Esophagus squamous epithelium (tissue), 5 donors: ENCODE measurements at places on chromosomes 11 and 22.

DNA sequence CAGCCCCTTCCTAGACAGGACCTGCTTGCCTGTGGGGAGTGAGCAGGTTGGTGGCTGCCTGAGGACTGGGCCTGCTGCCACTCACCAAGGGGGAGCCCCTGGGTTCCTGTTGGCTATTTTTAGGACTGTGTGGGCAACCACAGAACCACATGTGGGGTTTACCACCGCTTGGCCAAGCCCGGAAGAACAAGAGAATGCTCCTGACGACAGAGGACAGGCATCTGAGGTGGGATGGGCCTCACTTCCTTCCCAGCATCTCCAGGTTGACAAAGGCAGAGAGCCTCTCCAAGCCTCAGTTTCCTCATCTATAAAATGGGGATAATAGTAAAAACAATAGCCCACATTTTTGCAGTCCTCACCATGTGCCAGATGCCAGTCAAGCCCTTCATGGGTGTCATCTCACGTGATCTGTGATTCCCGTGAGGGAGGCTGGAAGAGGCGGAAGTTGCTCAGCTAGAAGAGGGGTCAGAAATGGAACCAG, 43.6 kb downstream of the LRRC32 start:
- peaks cover 44% of the 10 kb centered on the region for H3K4me1 ChIP-seq
- no peak for DNase-seq
- H3K4me3 ChIP-seq, result no peak overlapping the region

DNA sequence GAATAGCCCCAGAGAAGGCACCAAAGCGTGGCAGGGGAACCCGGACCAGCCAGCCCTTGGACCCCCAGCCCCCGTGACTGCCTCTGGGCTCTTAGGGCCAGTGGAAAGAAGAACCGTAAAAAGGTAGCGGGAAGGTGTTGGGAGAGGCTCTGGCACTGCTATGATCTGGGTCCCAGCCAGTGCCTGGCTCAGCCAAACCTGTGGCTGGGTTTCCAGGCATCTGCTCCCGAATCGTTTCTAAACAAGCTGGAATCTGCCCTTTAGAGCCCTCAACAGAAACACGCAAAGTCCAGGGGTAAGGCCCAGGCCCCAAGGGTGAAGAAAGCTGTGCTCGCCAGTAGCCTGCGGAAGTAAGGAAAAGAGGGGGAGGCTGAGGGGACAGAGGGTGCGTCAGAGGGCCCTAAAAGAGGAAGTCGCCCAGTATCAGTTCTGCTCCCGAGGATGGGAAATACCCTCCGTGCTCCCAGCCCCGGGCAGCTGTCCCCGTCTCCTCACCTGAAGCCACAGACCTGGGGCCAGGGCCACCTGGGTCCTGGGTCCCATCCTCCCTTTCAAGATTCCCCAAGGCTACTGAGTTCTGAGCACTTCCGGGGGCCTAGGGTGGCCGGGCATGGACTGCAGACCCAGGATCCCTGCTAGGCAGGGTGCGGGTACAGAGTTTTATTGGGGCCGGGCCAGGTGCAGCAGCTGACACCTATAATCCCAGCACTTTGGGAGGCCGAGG, 24.7 kb downstream of the IL10RA start:
- no peaks in the 10 kb centered on the region for H3K36me3 ChIP-seq
- peak overlapping the region; percentile 85 for H3K27ac ChIP-seq
- no peak overlapping the region for H3K4me3 ChIP-seq
- peaks cover 33% of the 10 kb centered on the region for H3K4me1 ChIP-seq
- no peak for DNase-seq

- DNase-seq, result no peak
- H3K27ac ChIP-seq, result peak overlapping the region; percentile 38
- H3K4me3 ChIP-seq, result no peak overlapping the region
- peaks cover 9% of the 10 kb centered on the region for H3K4me1 ChIP-seq
These were observed 35.6 kb upstream of the ADORA2A start for GRCh38 chr22:24391836-24392217.

DNA sequence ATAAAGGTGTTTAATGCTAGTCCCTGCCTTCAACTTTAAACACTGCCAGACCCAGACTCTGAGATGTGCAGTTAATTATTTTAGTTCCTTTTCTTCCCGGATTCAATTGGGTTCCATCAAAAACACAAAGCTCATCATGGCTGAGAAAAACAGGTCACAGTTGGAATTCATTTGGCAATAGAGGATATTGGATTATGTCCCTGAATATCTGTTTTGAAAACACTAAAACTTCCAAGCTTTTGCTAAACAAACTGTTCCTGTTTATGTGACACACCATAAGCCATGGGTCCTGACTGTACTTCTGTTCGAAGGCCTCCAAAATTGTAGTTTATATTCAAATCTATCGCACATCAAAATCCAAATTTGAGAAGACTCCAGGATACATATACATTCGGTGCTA, 150.7 kb downstream of the TRPC6 start:
- H3K36me3 ChIP-seq, result no peaks in the 10 kb centered on the region
- no peaks in the 10 kb centered on the region for H3K4me1 ChIP-seq
- H3K4me3 ChIP-seq, result no peak overlapping the region

GRCh38 chr11:46729110-46730027, 10.4 kb downstream of the F2 start:
- no peak overlapping the region for H3K4me3 ChIP-seq
- no peak for DNase-seq
- H3K27me3 ChIP-seq, result no peaks in the 10 kb centered on the region
- H3K27ac ChIP-seq, result no peak overlapping the region

- H3K4me1 ChIP-seq, result no peaks in the 10 kb centered on the region
- no peak overlapping the region for H3K4me3 ChIP-seq
- DNase-seq, result no peak
- H3K27ac ChIP-seq, result no peak overlapping the region
- H3K36me3 ChIP-seq, result no peaks in the 10 kb centered on the region
- no peaks in the 10 kb centered on the region for H3K27me3 ChIP-seq
These were observed 52.1 kb downstream of the SLC17A6 start for GRCh38 chr11:22390283-22390655.

- no peaks in the 10 kb centered on the region for H3K27me3 ChIP-seq
- DNase-seq, result no peak
- H3K4me3 ChIP-seq, result no peak overlapping the region
- H3K36me3 ChIP-seq, result no peaks in the 10 kb centered on the region
These were observed 14.5 kb upstream of the ZDHHC13 start for GRCh38 chr11:19102521-19102900.

GRCh38 chr11:130631119-130631518, 182.7 kb downstream of the ADAMTS15 start:
- peaks cover 17% of the 10 kb centered on the region for H3K4me1 ChIP-seq
- no peaks in the 10 kb centered on the region for H3K36me3 ChIP-seq
- no peak for DNase-seq

DNA sequence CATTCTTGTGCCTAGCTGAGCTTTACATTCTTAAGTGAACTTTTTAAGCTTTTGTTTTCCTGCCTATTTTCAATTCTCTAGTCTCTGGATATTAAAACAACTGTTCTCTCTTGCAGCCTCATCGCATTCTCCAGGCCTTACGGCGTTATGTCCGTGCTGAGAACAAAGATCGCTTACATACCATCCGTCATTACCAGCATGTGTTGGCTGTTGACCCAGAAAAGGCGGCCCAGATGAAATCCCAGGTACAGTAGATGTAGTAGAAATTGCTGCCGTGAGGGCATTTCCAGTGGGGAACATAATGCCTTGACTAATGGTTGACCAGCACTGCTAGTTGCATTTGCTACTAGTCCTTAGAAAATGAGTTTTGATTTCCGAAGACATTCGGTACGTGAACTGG, 29.7 kb upstream of the ST14 start:
- no peak overlapping the region for H3K27ac ChIP-seq
- no peaks in the 10 kb centered on the region for H3K4me1 ChIP-seq
- H3K4me3 ChIP-seq, result no peak overlapping the region
- DNase-seq, result no peak

- no peaks in the 10 kb centered on the region for H3K27me3 ChIP-seq
- no peak overlapping the region for H3K4me3 ChIP-seq
- H3K4me1 ChIP-seq, result peaks cover 3% of the 10 kb centered on the region
These were observed 4.5 kb upstream of the MYBPC3 start for GRCh38 chr11:47356998-47357329.
